ENCODE measurements at places on chromosomes 7 and 10.

DNA sequence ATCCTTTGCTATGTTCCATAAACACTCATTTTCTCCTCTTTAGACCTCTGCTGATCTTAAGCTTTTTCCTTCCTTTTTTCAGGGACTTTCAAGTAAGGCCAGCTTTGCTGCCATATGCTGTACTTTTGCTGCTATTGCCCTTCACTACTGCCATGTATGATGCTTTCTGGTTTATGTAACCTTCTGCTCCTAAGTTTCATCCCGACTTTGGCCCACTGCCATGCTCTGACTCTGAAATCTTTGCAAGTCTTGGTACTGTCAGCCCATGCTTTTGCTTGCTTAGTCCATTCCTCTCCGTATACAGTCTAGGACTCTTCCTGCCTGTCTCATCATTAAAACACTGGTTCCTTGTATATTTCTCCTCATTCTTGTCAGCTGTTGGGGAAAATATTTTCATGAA, 152.4 kb downstream of the RNF133 start:
- no peak for DNase-seq

GRCh38 chr7:135664046-135664589, 1.8 kb downstream of the STMP1 start:
- no peak for DNase-seq

- DNase-seq = no peak
Observed at GRCh38 chr10:77556990-77557601, 80.5 kb downstream of the KCNMA1 start.

DNA sequence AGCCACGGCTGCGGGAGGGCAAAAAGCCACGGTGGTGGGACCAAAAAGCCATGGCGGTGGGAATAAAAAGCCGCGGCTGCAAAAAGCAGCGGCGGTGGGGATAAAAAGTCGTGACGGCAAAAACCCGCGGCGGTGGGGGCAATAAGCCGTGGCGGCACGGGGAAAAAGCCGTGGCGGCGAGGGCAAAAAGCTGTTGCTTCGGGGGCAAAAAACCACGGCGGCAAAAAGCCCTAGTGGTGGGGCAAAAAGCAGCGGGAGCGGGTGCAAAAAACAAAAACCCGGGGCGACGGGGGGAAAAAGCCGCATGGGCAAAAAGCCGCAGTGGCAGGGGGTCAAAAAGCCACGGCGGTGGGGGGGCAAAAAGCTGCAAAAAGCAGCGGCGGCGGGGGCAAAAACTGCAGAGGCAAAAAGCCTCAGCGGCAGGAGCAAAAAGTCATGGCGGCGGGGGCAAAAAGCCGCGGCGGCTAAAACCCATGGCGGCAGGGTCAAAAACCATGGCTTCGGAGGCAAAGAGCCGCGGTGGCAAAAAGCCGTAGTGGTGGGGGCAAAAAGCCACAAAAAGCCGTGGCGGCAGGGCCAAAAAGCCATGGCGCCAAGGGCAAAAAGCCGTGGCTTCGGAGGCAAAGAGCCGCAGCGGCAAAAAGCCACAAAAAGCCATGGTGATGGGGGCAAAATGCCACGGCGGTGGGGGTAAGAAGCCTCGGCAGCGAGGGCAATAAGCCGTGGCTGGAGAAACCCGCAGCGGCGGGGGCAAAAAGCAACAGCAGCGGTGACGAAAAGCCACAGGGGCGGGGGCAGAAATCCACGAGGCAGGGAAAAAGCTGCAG, 525.8 kb downstream of the ZNF33B start:
- DNase-seq = no peak

- DNase-seq = peak; percentile 74
Observed at GRCh38 chr7:112898432-112899290, 108.5 kb upstream of the TMEM168 start.
